ENCODE measurements at places on chromosomes 1 and 21. TPM values are rescaled to one million over a fixed set of nuclear protein-coding genes. Genes with fewer than 3 reads are reported as not detected.
A peak's percentile ranks its signal among the peaks of the same experiment; 100 is the strongest.

TRAF5 gene
- 9.1 TPM for total RNA-seq

GPX7 gene
- total RNA-seq: 35.1 TPM

- DNase-seq: no peak
These were observed 6.2 kb downstream of the KCNK1 start for GRCh38 chr1:233620065-233620464.

VASH2 gene
- total RNA-seq: 0.63 TPM

SH2D2A gene
- 3.5 TPM for total RNA-seq

OR2L3 gene
- total RNA-seq: not detected

- no peak for DNase-seq
These were observed 14.3 kb downstream of the FAM177B start for GRCh38 chr1:222751255-222751654.

DNA sequence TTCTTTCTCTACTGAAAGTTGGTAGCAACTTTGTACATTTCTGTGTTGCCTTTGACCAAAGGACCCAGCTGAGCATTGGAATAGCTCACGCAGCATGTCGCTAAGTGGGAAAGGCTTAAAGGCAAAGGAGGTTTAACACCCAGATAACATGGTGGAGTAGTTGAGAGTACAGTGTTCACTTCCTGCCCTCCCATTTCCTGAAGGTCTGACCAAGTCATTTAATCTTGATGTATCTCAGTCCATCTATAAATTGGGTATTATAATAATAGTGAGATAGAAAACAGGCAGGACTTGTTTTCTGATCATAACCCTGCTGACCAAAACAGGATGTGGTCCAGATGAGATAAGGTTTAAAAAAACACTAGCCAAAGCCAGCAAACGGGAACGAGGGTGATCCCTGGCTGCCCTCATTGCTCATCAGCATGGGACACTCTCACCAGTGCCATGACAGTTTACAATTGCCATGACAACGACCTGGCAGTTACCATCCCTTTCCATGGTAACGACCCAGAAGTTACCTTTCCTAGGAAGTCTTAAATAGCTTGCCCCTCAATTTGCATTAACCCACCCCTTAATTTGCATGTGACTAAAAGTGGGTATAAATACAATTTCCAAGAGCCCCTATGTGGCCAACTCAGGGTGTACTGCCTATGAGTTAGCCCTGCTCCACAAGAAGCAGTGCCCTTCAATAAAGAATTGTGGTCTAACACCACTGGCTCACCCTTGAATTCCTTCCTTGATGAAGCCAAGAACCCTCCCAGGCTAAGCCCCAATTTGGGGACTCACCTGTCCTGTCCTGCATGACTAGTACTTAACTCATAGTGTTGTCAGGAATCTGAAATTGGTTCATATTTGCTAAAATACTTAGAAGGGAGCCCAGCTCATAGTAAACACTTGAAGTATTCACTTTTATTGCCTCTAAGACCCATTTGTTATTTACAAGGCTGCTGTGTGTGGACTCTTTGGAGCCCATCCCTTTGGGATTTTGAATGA is 28.4 kb upstream of the FHAD1 start:
- peak; percentile 63 for DNase-seq

SLC41A1 gene
- 10.9 TPM for total RNA-seq

GRCh38 chr21:42102076-42102475 is 31.0 kb downstream of the UMODL1 start:
- no peak for DNase-seq

TMCC2 gene
- 5.0 TPM for total RNA-seq

GRCh38 chr1:205337481-205337880 is 15.9 kb upstream of the NUAK2 start:
- no peak for DNase-seq

GRCh38 chr1:224929335-224930237 is at the start of gene DNAH14:
TSS of gene DNAH14 (plus strand) at chr1:224929675. CDS start at chr1:224952703, 23,028 bp downstream.
- peak; percentile 18 for DNase-seq

DNA sequence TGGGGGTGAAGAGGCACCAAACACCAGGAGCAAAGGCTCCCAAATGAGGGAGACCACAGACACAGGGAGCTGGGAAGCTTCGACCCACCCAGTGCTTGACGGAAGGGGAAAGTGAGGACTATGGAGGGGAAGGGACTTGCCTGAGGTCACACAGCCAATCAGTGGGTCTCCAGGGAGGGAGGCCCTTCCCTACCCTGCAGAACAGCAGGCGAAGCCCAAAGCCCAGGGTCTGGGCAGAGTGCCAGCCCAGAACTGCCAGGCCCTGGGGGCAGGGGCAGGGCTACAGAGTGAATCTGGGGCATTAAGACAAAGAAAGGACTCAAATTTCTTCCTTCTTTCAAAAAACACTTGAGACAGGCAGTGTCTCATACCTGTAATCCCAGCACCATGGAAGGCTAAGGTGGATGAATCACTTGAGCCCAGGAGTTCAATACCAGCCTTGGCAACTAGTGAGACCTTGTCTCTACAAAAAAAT is 45.5 kb upstream of the ECE1 start:
- no peak for DNase-seq

IBA57 gene
- total RNA-seq: 2.0 TPM

- DNase-seq: no peak
These were observed 710 bp upstream of the PDXK start for GRCh38 chr21:43717967-43718871.

GRCh38 chr1:42962641-42963377 is 4.1 kb upstream of the SLC2A1 start:
- DNase-seq: no peak

GRCh38 chr1:206793620-206794019 is 21.3 kb upstream of the IL10 start:
- DNase-seq: no peak

GRCh38 chr1:226370144-226370923 is 37.6 kb downstream of the PARP1 start:
- DNase-seq: no peak

ERO1B gene
- 3.3 TPM for total RNA-seq

GRCh38 chr21:45451091-45451740 is 46.3 kb downstream of the COL18A1 start:
- no peak for DNase-seq

FMO1 gene
- total RNA-seq: not detected

GRCh38 chr1:172622541-172622940 is 36.4 kb upstream of the FASLG start:
- no peak for DNase-seq

LCA5L gene
- 0.65 TPM for total RNA-seq

- no peak for DNase-seq
These were observed 36.2 kb upstream of the TNFSF4 start for GRCh38 chr1:173243300-173243699.

DNA sequence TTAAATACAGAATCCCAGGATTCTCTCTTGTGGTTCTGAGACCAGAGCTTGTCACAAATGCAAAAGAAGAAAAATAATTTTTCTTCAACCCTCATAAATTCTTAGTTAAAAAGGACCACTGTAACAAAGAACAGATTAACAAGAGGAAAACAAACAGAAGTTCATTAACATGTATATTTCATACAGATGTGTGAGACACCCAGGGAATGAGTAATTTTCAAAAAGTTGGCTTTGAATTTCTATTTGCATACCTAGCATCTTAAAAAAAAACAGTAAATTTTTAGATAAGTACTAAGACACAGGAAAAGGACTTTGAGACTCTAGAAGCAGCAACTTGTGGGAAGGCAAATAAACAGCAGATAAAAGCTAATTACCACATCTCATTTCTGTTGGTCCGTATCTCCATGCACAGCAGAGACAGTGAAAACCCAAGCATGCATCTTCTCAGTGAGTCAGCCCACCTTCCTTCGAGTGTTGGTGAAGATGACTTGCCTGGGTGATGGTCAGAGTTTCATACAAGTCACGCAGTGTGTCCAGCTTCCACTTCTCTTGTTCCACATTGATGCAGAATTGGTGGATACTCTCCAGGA is 399.9 kb upstream of the ADAMTS5 start:
- no peak for DNase-seq

C1orf141 gene
- total RNA-seq: not detected

OR2T29 gene
- not detected for total RNA-seq

- no peak for DNase-seq
These were observed 33.9 kb upstream of the SELENON start for GRCh38 chr1:25765923-25766589.

DNA sequence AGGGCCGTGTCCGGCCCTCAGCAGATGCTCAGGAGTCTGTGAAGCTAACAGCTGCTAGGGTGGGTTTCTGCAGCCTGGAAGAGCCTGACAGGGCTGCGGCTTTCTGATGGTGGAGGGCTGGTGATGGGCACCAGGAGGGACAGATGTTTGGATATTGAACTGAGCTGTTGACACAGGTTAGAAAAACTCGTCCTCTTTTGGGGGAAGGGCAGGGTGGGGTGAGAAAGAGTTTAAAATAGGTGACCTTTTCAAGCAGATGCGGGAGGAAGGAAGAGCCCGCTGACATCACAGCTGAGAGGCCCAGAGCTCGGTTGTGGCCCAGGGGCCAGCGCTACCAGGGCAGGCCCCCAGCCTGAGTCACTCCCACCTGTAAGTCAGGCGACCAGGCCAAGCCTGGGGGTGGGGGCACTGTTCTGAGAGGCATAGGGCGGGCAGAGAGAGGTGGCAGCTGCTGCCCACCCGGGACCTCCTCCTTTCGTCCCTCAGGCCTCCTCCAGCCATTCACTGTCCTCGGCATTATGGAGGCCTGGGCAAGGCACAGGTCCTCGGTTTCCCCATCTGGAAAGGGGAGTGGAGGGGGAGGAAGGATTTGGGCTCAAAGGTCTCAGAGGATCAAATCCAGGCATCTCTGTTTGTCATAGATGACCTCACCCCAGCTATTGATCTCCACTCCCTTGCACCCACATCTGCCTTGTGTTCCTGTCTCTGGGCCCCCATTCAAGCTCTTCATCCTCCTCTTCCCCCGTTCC is 32.3 kb upstream of the ID3 start:
- DNase-seq: no peak

DNA sequence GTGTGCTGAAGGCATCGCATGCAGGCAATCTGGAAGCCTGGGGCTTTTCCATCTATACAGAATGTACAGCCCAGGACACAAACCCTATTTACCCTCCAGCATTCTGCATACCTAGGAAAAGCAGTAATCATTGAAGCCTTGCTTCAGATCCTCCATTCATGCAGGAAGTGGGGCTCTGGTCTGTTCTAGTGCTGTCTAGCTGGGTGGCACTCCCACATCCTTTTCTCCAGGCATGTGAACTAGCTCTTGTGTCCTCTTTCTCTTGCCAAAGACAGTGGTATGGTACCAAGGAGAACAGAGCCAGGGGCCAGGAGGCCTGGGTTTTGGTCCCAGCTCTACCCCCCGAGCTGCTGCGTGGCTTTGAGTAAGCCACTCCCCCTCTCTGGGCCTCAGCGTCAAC is 21.7 kb downstream of the LRP8 start:
- no peak for DNase-seq

DNA sequence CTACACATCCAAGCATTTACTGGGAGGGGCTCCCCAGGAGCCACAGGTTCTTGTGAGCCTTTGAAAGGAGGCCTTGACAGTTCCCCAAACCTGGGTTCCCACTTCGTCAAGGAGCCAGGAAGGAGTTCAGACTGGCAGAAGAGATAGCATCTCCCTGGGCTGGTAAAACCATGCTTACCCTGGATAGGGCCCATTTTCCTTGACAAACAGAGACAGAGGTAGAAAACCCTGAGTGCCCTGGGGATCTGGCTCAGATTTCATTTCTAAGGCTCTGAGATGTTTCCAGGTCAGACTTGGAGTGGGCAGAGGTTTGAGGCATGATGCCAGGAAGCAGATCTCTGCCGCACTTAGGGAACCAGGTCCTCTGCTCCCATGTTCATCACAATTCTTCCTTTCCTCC is 2.7 kb downstream of the ETNK2 start:
- DNase-seq: no peak

DNA sequence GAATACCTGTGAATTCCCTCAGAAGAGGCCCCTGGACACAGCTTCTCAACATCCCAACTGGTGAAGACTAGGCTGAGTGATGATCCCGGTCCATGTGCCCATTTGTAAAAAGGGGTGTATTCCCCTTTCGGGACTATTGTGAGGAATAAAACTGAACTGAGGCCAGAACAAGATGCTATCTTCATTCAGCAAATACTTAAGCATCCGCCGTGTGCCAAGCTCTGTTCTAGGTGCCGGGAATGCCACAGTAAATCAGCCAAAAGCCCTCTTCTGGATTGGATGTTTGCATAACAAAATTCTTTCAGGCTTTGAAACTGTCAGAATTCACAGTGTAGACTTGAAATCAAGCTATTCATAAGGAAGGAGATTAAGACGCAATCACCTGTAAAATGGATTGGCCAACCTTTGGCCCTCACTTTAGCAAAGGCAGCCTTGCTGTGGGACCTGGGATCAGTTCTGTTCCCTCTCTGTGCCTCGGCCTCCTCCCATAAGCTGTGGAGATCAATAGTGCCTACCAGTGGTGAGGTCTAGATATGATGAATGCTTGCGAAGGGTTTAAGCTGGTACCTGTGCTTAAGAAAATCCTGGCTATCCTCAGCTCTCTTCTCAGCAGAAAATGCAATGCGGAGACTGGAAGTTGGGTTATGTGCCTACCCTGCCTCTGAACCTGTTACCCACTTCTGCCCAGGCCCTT is 1.8 kb downstream of the ALPL start:
- no peak for DNase-seq

GRCh38 chr1:246518456-246519205 is 11.6 kb upstream of the SMYD3 start:
- no peak for DNase-seq

DNA sequence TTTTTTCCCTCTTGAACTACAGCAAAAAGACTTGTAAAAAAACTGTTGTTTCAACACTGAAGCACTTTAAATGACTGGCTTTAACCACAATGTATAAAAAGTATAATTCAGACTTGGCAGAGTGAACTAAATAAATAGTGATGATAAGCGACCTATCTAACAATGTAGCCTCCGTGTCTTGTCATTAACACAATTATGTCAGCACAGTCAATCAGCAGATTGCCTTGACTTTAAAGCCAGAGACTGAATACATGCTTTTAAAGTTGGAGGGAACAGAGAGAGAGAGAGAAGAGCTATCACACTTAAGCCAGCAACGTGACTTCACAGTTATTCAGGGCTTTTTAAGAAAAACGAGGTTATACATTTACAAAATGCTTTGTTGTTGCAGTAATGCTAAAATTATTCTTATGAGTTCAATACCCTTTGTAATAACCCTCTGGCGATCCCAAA is 378.1 kb downstream of the LMO4 start:
- DNase-seq: no peak

CACNA1S gene
- not detected for total RNA-seq

FCRL1 gene
- total RNA-seq: not detected

All from epithelial cell of proximal tubule (primary cell).